ENCODE measurements at places on chromosomes 7 and 10.

DNA sequence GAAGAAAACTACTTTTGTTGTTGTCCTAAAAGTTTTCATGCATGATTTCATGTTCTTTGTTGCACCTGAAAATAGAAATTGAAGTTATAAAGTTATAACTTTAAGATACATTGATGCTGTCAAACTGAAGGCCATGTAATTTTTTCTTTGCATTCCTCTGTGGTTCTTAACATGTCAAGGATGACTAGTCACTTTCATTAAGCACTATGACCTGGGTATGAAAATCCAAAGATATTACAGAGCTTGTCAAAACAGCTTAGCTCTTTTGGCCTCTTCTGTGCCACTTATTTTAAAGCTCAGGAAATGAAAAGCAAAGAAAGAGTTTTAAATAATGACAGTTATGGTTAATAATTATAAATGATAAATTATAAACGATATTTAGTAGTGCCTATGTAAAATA, 241.6 kb upstream of the CACNA2D1 start:
- DNase-seq: no peak

- no peak for DNase-seq
These were observed 24.3 kb downstream of the HTRA1 start for GRCh38 chr10:122485670-122486069.

DNA sequence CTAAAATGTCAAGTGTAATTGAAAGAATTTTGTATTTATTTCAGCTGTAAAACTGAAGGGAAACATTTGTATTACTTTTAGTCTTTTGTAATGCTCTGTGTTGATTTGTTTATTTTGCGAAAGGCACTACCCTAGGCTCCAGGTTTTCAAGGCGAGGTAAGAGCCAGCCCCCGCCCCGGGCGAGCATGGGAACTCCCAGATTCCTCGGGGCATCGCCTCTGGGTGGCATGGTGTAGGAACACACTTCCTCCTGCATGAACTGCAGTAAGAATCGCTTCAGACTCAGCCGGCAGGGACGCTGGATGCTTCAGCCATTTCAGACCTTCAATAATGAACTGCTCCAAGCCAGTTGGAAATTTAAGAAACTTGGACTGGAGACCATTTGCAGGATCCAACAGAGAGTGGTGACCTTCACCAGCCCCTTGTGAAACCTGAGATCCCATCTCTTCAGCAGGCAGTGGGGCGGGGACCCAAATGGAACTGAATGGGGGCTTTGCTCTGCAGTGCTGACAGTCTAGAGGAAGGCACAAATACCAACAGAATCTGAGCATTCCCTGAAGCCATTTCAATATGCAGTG, 544.3 kb upstream of the MGMT start:
- DNase-seq: no peak

- no peak for DNase-seq
These were observed 35.0 kb downstream of the TNS3 start for GRCh38 chr7:47546733-47547494.

- DNase-seq: no peak
These were observed 49.4 kb downstream of the FAM171A1 start for GRCh38 chr10:15321431-15322341.

DNA sequence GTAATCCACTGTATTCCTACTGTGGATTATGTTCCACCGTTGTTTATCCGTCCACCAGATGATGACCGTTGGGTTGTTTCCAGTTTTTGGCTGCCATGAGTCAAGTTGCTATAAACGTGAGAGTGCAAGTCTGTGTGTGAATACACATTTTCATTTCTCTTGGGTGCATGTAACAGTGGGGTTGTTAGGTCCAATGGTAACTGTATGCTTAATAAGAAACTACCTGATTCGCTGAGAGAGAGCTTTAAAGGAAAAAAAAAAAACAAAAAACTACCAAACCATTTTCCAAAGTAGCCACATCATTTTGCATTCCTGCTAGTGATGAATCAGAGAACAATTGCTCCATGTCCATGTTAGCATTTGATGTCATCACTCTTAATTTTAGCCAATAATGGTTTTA, 15.9 kb downstream of the UBN2 start:
- DNase-seq: no peak

- no peak for DNase-seq
These were observed 11.0 kb downstream of the TBATA start for GRCh38 chr10:70773965-70774809.

- DNase-seq: no peak
These were observed 530.6 kb downstream of the PHTF2 start for GRCh38 chr7:78329001-78329655.

- no peak for DNase-seq
These were observed 4.0 kb upstream of the PKD1L1 start for GRCh38 chr7:47952224-47952623.

- DNase-seq: no peak
These were observed 161.8 kb upstream of the CACNA2D1 start for GRCh38 chr7:82605247-82605864.

- DNase-seq: no peak
These were observed 145.6 kb downstream of the GLCCI1 start for GRCh38 chr7:8114175-8114574.

Measured in stimulated activated CD8-positive, alpha-beta memory T cell treated with anti-CD3 and anti-CD28 coated beads, Interleukin-15, amount 100 ng/mL, for 4 hours (primary cell).